ENCODE measurements at places on chromosomes 6 and 20.
A peak's percentile ranks its signal among the peaks of the same experiment; 100 is the strongest.

DNA sequence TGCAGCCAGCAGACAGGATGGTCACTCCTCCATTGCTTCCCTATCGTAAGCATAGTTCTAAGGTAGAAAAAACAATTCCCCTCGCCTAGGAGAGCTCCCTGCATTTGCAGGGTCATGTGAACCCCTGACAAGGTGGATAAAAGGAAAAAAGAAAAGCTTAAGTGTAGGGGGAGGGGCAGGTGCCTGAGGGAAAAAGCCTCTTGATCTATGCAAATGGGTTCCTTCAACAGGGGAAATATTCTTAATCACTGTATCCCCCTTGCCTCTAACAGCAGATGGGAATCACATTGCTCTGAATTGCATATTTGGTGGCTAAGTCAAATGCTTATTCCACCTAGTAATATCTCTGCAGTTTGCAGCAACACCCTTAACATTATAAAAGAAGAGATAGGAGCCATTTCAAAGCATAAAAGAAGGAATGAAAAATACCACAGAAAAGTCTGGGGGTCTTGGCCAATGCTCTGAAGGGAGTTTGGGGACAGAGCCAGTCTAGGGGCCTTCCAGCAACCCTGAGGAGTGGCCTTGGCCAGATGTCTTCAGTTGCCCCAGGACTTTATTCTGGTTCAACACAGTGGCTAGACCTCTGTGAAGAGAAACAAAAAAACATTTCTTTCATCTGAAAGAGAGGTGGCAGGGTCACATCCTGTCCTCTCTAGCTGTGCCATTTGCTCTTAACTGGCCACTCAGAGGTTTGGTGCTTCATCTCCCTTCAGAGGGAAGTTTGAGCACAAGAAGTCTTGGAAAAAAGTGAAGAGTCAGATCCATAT, 660.4 kb upstream of the GJE1 start:
- H3K4me1 ChIP-seq, result no peaks in the 10 kb centered on the region
- no peak overlapping the region for H3K4me3 ChIP-seq
- H3K36me3 ChIP-seq, result no peaks in the 10 kb centered on the region
- no peaks in the 10 kb centered on the region for H3K27me3 ChIP-seq
- DNase-seq, result no peak

GRCh38 chr20:36155629-36155971, 1.1 kb downstream of the EPB41L1 start:
- H3K4me1 ChIP-seq, result peaks cover 7% of the 10 kb centered on the region
- peaks cover 76% of the 10 kb centered on the region for H3K27me3 ChIP-seq
- no peak overlapping the region for H3K27ac ChIP-seq

GRCh38 chr6:97427648-97428047, 144.6 kb upstream of the MMS22L start:
- H3K4me3 ChIP-seq, result no peak overlapping the region

DNA sequence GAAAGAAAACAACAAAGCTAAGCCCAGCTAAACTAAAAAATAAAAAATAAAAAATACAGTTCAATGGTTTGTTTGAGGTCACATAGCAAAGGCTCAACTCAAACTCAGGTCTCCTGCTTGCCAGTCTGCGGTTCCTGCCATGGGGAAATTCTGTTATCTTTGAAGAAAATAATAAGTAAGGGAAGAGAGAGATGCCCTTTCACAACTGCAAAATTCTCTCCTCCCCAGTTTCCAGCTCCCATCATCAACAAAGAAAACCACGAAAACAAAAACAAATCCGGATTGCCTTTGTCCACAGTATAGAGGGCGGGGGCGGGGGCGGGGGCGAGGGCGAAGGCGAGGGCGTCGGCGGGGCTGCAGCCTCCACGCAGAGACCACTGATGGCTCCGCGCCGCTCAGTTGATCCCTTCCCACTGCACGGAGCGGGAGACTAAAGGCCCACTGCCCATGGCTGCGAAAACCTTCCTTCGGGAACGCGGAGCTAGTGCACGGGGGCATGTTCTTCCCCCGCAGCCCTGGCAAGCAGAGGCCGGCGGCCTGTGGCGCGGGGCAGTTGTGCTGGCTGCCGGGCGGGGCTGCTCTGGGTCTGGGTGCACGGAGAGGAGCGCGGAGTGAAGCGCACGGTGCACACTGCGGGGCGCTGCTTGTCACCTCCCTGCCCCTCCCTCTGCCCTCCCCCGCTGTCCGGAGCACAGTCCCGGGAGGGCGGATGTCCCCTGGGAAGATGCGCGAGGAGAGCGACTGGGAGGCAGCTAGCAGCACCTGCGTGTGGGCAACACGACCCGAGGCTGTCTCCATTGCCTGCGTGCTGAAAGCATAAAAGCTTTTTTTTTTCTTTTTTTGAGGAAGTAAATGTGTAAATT, 54.1 kb upstream of the TPD52L1 start:
- H3K4me1 ChIP-seq, result no peaks in the 10 kb centered on the region
- peaks cover 17% of the 10 kb centered on the region for H3K27me3 ChIP-seq
- DNase-seq, result no peak
- H3K27ac ChIP-seq, result no peak overlapping the region
- no peaks in the 10 kb centered on the region for H3K36me3 ChIP-seq
- H3K4me3 ChIP-seq, result peak overlapping the region; percentile 58

GRCh38 chr6:109515781-109516409, 32.9 kb upstream of the ZBTB24 start:
- no peaks in the 10 kb centered on the region for H3K36me3 ChIP-seq
- DNase-seq, result no peak
- H3K4me3 ChIP-seq, result peak overlapping the region; percentile 15
- H3K4me1 ChIP-seq, result peaks cover 29% of the 10 kb centered on the region
- peak overlapping the region; percentile 66 for H3K27ac ChIP-seq

DNA sequence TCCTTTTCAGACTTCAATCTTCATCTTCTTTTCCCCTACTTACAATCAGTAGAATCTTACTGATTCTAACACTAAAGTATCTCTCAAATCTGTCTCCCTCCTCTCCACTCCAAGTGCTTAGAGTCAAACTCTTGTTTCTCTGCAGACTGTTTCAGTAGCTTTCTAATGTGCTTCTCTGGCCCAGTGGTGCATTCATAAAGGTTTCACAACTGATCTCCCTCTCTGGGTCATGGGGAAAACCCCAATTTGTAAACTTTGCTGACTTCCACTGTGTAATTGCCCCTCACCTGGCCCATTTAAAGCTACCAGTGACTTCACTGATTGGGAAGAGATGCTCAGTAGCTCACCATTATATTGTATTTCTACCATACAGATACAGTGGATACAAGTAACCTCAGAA, 183.6 kb downstream of the FAXC start:
- no peak overlapping the region for H3K4me3 ChIP-seq
- H3K36me3 ChIP-seq, result no peaks in the 10 kb centered on the region
- no peak for DNase-seq
- peaks cover 17% of the 10 kb centered on the region for H3K27me3 ChIP-seq
- no peaks in the 10 kb centered on the region for H3K4me1 ChIP-seq

All from effector memory CD8-positive, alpha-beta T cell (primary cell).